ENCODE measurements at places on chromosomes 5 and 9.

GRCh38 chr9:110103257-110103656 is 104.7 kb downstream of the C9orf152 start:
- DNase-seq: no peak

DNA sequence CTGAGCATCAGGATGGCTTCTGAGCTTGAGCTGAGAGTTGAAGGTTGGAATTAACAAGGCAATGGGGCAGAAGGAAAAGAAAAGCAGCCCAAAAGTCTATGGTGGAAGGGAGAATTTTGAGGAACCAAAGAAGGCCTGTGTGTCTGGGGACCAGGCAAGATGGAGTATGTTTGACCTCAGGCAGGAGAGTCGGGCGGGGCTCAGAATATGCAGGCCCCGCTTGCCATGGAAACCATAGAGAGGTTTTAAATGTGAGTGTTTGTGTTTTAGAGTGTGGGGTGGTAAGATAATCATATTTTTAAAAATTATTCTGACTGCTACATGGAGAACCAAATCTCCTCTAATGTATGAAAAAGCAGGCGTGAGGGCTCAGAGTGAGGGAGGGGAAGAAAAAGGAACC is 174.0 kb upstream of the PPP2R2B start:
- DNase-seq: no peak

- peak; percentile 94 for DNase-seq
These were observed 108.7 kb downstream of the RXRA start for GRCh38 chr9:134434894-134435506.

GRCh38 chr5:164191240-164191639 is 685.8 kb downstream of the MAT2B start:
- DNase-seq: no peak

DNA sequence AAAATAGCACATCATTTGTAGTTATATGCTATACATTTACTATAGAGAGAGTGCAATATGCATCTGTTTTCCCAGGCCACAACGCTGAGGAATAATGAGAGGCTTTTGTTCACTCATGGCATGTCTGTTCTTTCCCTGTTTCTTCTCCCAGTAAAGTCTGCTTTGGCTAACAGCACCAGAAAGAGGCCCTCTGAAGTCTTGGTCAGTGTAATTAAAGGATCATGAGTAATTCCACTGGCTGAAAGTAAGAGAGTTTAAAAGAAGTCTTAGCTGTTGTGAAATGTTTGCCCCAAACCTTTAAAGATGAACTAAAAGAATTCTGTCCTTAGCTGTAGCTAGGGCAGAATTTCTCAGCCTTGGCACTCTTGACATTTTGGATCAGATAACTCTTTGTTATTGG is 228.8 kb downstream of the TLE4 start:
- no peak for DNase-seq

DNA sequence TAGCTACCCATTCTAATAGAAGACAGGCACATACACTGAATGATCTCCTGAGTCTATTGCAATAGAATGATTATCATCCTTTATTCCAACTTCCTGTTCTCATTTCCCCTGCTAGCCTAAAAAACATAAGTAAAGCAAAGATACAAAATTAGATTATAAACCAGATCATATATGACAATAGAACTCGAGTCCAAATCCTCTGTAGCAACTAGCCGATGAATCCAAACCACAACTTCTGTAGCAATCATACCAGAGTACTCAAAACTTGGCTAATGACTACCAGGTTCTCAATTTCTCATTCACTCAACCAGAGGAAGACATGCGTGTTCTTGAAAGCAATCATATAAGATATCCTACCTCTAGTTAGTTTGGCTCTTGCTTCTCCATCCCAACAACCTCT is 622.1 kb downstream of the PSAT1 start:
- DNase-seq: no peak

- no peak for DNase-seq
These were observed 60.0 kb downstream of the POU5F2 start for GRCh38 chr5:93681432-93681831.

GRCh38 chr9:92954049-92954861 is 6.9 kb downstream of the FGD3 start:
- no peak for DNase-seq

GRCh38 chr9:22574740-22575139 is 128.1 kb downstream of the DMRTA1 start:
- DNase-seq: no peak

GRCh38 chr5:118611332-118611945 is 376.9 kb downstream of the DTWD2 start:
- DNase-seq: no peak

GRCh38 chr9:124544535-124544934 is 37.3 kb upstream of the NR5A1 start:
- DNase-seq: no peak

DNA sequence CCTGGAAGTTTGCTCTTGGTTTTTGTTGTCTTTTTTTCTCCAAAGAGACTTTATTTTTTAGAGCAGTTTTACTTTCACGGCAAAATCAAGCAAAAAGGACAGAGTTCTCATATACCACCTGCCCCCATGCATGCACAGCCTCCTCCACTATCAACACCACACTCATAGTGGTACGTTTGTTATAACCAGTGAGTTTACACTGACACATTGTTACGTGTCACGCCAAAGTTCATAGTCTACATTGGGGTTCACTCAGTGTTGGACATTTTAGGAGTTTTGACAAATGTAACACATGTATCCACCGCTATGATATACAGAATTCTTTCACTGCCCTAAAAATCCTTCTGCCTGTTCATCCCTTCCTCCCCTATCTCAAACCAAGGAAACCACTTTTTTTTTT is 7.5 kb upstream of the ICE1 start:
- DNase-seq: no peak

- DNase-seq: no peak
These were observed 66.9 kb downstream of the MAN2A1 start for GRCh38 chr5:109756543-109757185.

DNA sequence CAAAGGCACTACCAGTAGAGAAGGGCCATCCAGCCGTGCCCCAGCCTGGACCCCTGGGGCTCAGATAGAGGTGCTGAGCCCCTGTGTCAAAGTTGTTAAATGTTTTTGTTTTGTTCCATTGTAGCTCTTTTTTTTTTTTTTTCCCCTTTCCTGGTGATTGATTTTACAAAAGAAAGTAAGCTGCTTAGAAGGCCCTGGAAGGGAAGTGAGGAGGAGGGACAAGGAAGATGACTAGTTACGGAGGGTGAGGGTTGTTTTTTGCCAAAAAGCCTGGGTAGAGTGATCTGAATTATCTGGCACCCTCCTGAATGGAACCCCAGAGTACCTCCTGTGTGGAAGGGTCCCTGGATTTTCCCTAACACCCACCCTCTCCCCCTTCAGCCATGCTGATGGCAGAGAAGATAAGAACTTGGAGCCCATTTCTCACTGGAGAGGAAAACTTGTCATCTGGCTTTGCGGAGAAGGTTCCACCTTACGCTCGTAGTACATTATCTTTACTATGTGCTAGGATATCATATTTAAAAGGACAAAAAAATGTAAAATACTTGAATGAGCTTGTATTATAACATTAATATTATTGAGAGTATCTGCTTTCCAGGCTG is 33.4 kb downstream of the FAXDC2 start:
- DNase-seq: no peak

DNA sequence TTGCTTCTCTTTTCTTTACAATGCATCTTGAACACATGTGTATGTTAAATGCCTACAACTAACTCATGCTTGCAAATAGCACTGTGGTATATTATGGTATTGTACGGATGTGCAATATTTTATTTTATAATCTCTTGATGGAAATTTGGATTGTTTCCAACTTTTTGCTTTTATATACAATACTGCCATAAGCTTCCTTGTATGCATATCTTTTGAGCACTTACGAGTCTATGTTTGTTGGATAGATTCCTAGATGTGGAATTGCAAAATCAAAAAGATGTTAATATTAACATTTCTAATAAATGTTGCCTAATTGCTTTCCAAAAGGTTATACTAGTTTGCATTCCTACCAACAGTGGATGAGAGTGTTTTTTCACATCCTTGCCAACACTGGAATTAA is 3.4 kb upstream of the GALNT12 start:
- no peak for DNase-seq

DNA sequence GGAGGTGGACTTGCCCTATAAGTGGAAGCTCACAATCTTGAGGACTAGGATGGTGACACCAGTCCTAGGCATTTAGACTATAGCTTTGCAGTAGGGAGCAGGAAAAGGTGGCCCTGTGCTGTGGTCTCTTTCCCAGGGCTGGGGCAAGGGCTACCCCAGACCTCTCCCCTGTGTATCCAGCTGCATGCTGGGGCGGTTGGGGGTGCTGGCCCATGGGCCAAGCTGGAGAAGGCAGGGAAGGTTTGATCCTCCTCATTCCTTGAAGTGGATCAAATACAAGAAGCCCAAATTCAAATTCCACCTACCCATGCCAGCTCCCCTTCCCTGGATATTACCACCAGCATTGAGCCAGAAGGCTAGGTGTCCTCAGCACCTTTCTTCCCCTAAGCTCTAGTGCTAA is 2.2 kb upstream of the PTGS1 start:
- no peak for DNase-seq

GRCh38 chr5:76754668-76755078 is 38.7 kb downstream of the F2R start:
- no peak for DNase-seq

- no peak for DNase-seq
These were observed 2.0 kb downstream of the GABBR2 start for GRCh38 chr9:98706651-98707165.

DNA sequence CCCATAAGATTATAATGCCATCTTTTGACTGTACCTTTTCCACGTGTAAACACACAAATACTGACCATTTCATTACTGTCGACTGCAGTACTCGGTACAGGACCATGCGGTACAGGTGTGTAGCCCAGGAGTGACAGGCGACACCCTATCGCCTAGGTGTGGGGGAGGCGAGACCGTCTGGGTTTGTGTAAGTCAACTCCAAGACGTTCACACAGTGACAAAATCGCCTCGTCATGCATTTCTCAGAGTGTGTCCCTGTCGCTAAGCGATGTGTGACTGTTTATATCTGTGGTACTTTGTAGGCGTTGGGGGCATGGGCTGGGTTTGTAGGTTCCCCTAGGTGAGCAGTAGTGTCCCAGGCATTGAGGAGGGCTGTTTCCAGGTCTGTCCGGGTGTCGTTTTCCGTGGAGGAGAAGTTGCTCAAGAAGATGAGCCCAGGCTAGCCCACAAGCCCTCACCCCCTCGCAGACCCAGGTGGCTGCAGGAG is 20.3 kb downstream of the NEK6 start:
- no peak for DNase-seq

- no peak for DNase-seq
These were observed 89.1 kb downstream of the SLC24A2 start for GRCh38 chr9:19699756-19700155.

DNA sequence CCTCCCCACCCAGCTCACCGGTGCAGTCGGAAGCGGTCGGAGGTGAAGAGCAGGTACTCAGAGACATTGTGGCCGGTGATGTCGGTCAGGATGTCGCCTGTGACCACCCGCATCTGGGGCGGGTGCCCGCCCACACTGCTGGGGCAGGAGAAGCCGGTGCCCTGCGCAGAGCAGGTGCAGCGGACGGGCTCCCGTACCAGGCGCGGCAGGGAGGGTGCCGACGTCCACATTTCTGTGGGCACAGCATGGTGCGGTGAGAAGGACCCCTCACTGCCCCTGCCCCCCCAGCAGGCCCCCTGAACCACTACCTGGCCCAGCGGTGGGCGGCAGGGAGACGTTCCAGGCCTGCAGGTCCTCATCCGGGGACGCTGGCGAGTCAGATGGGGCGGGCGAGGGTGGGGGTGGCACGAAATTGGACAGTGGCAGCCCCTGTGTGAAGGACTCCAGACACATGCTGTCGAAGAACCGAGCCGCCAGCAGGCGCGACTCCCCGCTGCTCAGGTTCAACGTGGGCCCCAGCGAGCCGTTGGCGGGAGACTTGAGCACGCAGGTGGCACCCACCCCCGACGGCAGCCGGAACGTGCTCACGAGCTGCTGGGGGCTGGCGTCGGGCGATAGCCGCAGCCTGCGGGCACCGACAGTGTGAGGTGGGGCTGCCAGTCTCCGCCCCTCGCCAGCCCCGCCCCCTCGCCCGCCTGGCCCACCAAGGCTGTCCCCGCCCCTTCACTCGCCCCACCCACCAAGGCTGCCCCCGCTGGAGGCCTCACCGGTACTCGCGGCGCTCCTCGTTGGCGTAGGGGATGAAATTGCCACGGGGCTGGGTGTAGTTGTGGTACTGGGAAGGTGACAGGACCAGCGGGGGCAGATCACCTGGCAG is 15.1 kb downstream of the ABCA2 start:
- no peak for DNase-seq

DNA sequence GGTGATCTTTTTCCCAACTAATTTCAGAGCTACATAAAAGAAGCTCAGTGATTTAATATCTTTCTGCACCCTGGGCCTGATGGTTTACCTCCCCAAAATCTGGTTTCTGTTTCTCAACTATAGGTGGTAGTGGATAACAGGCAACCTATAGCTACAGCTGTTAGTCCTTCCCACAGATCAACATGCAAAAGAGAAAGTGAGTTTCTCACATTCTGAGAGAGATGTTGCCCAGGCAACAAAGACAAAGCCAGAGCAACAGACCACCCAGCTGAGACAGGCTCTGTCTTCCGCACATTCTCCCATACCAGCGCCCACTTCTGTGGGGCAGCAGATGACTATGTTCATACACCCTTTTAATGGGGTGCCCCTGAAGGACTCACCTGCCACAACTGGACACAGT is 40.7 kb upstream of the PPP2R2B start:
- no peak for DNase-seq

DNA sequence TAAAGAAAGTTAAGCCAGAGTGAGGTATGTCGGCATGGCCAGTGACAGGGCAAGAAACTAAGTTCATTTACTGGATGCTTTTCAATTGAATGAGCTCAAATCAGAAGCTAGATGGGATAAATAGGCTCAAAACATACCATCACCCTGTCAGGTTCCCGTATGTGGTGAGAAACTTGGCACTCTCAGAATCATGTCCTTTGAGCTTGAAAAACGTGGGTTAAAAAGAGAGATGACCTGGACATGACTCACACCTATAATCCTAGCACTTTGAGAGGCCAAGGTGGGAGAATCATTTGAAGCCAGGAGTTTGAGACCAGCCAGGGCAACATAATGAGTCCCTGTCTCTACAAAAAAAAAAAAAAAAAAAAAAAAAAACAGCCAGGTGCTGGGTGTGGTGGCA is 121.7 kb upstream of the RGMB start:
- DNase-seq: no peak

- no peak for DNase-seq
These were observed 52.8 kb downstream of the DIAPH1 start for GRCh38 chr5:141565826-141566570.

DNA sequence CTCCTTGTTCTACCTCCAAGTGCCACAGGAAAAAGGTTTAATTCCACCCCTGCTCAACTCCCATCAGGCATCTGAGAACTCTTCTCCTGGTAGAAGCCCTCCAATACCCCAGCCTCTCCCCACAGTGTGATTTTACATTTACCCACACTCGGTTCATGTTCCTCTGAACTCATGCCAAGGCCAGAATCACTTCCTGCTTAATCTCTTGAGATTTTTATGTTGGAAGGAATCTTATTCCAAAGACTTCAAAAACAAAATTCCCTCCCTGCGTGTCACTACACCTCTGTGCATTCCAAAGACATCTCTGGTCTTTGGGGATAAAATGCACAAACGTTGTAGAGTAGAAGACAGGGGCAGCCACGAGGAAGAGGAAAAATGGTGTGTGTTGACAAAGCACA is 186.8 kb downstream of the ACTL7B start:
- DNase-seq: no peak

All from head of caudate nucleus (tissue), 42 donors.